NCI-H1105 (cell line): ENCODE measurements at places on chromosomes 6 and 20.

DNA sequence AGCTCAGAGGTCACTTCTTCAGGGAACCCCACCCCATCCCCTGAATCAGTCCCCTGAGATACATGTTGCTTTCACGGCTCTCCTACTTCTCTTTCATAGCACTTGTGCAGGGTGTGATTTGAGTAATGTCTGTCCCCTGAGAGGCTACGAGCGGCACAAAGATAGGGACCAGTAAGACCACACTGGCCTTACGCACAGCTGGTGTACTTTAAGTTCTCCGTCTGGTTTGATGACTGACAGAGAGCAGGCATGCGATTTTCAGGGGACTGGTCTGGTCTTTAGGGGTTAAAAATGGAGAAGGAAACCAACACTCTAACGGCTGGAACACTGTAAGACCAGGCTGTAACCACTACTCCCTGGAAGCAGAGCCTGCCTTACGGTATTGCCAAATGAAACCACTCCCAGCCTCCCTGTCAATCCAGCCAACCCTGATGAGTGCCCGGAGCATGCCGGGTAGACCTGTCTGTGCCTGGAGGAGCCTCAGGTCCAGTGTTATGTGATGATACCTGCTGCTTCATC lies 47.1 kb downstream of the ELMO2 start:
- no peak for DNase-seq

DNA sequence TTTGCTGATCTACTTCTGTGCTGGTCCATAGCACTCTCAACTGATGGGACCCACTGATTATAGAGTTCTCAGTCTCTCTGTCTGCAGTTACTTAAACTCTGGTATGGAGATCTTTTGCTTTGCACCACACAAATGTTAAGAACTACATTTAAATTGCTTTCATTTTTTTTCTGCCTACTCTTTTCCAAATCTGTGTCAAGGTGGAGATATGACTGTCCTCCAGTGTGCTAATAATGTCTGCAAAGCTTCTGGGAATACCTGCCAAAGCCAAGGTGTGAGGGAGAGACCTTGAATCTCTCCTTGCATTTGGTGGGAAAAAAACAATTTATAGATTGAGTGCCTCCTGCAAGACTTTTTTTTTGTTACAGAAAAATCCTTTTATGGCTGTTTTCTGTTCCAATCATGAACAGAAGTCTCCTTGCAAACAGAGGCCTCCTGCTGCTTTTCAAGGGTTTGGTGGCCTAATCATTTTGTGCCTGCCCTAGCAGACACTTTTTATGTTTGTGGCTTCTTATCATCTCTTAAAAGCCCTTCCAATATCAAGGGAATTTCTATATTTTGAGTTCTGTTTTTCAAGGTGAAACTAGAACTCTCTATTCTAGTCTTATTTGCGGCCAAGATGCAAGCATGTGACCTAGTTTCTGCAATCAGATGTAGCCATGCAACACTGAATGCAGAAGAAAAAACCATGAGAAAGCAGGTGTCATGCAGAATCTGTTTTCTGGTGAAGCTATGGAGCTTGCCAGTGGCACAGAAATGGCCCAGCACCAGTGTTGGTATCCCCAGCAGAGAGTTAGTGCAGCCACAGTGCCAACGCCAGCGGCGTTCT lies 23.2 kb upstream of the AKIRIN2 start:
- DNase-seq = no peak

DNA sequence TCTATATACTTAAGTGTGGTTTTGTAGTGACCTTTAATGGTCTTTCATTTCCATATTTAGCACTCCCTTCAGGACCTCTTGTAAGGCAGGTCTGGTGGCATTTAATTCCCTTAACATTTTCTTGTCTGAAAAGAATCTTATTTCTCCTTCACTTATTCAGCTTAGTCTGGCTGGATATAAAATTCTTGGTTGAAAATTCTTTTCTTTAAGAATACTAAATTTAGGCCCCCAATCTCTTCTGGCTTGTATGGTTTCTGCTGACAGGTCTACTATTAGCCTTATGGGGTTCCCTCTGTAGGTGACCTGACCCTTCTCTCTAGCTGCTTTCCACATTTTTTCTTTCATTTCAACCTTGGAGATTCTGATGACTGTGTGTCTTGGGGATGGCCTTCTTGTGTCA lies 236.9 kb downstream of the THBS2 start:
- DNase-seq = no peak

- no peak for DNase-seq
These were observed 190.7 kb downstream of the CDH4 start for GRCh38 chr20:61442718-61443117.

DNA sequence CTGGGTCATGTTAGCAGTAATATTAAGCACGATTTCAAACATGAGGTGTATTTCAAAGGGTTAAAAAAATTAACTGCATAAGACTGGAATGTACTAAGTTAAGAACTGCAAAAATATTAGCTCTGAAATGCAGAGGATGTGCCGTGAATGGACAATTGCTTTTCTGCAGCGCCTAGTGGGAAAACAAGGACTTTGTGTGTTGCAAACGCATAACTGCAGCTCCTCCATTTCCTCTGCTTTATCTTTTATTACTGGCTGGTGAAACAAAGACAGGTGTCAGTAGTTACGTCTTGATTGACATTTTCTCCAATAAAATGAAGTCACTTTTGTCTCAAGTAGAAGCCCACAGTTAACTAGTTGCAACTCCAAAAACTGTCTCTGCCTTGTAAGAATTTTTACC lies 1.7 kb downstream of the PDE7B start:
- DNase-seq = no peak

GRCh38 chr6:82363428-82364086 lies at the start of gene TPBG:
Gene TPBG, plus strand, starts transcription at chr6:82363817. Its CDS starts 1,145 bp downstream, at chr6:82364962.
- peak; percentile 64 for DNase-seq

DNA sequence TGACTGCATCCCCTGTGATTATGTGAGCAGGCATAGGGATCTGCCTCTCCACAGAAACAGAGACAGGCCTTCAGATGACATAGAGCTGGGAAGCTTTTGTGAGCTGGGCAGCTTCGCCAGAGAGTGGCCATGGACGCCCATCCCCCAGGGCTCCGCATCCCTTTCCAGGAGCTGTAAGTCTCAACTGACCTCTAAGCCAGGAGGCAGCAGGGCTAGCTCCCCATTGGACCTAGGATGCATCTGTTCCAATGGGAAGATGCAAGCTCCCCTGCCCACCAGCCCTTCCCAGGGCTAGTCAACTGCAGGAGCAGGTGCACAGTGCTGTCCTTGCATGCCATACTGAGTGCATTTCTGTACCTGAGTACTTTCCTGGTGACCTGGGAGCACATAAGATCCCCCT lies 663.6 kb downstream of the RNF144B start:
- no peak for DNase-seq

DNA sequence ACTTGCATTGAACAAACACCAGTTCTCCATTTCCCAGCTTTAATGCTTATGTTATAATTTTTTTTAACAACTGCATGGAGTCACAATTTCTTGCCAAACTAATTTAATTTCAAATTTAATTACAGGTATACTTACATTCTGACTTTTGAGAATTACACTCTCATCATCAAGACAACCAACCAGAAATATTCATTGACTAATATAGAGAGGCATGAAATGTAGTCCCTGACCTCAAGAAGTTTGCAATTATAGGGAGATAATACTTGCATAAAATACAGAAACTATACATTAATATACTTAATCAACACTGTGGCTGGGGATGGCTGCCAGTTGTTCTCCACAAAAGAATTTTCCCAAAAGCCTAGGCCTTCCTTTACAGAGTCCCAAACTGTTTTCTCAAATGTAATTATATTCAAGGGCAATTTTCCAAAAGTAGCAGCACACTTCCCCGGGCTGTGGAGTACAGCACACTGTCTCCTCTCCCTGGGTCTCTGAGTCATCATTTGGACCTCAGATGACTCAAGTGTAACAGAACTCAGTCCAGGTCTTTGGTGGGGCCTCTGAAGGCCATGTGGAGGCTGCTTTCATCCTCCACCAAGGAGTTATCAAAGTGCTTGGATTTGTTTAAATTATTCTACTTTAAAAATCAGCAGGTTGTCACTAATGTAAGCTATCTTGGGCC lies 114.1 kb downstream of the KIF16B start:
- no peak for DNase-seq

- DNase-seq = no peak
These were observed 56.2 kb downstream of the BMP7 start for GRCh38 chr20:57210054-57210910.

GRCh38 chr20:50819349-50819748 lies 24.5 kb downstream of the BCAS4 start:
- no peak for DNase-seq

GRCh38 chr6:144737998-144738397 lies 452.9 kb downstream of the UTRN start:
- peak; percentile 84 for DNase-seq

DNA sequence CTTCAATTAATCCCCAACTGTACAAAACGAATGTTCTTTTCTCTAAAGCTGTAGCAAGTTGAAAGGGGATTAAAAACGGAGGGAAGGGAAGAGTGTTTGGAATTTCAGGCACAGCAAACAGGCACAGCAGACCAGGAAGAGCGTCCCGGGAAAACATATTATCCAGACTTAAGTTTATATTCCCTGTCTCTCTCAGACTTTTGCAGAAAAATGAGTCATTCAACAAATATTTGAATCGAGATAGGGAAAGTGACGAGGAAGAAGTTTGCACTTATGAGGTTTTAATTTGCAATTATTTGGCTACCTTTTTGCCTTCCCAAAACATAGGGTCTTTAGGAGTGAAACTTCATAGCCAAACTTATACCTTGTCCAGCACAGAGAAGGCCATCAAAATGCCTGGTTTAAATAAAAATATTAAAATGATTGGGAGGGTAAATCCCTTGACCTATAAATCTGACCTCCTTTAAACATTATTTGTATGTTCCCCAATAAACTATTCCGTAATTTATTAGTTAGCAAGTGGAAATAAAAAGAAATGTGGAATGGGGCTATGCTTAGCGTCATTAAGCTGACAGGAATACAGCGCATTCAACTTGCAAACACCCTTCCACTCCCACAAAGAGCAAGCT lies 16.0 kb downstream of the HFE start:
- no peak for DNase-seq

DNA sequence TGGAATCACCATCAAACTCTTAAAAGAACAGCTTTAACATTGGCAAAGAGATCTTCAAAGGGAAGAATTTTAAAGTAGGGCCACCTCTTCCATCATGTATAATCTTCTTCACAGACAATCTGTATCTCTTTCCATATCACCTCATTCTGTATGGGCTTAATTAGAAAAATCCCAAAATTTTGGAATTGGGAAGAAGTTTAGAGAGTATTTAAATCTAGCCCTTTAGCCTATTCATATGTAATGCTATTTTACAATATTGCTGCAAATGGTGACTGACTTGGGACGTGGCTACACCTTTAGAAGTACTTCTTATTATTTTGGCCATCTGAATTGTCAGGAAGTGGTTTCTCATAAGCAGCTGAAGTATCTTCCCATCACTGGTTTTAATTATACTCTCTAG lies 474.3 kb downstream of the RFPL4B start:
- DNase-seq = no peak

DNA sequence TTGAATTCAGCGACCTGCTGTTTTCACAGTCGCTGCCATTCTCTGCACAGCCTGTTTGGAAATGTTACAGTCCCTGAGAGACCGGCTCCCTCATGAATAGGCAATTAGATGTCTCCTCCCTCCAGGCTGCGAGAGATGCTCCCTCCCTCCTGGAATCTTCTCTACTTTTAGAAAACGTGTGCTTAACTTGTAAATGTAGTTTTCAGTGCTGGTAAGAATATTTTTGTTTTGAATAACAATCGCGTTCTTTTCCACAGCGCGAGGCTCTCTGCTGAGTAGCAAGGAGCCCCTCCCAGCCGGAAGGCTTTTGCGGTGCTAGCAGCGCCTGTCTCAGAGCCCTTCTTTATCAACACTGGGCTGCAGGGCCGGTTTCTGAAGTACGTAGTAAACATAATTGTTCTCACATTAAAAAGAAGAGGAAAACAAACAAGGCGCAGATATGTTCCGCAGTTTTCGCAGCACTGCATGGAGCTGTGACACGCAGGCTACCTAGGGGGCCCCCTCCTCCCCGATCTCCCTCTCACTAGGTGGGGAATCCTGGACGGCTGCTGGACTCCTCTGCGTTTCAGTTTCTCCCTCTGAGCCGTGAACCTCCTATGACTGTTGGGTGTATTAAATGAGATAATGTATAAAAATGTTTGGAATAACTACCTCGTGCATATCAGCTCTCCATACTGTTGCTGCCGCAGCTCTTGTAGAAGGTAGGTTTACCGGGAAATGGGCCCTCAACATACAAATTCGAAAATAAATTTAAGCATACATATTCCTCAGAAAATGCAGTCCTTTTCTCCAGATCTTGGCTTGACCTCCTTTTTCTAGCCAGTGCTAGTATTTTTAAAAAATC lies 79.0 kb upstream of the SPACA1 start:
- peak; percentile 79 for DNase-seq

- DNase-seq = no peak
These were observed 3.0 kb downstream of the PRND start for GRCh38 chr20:4724459-4725262.

DNA sequence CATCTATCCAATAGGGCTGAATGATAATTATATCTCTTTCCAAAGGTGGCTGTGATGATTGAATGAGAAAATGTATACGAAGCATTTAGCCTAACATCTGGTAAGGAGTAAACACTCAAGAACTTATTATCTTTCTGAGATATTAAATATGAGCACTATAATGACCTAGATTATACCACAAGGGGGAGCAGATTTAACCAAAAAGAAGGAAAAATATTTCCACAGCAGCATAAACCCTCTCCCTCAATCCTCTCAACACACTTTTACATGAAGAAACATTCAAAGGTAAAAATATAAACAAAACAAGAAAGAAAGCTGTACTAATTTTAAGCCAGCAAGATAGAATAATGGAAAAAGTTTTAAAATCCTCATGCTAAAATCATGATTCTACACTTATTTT lies 68.4 kb downstream of the SHPRH start:
- no peak for DNase-seq

- DNase-seq = no peak
These were observed 28.9 kb downstream of the CLIC5 start for GRCh38 chr6:45986746-45987274.

DNA sequence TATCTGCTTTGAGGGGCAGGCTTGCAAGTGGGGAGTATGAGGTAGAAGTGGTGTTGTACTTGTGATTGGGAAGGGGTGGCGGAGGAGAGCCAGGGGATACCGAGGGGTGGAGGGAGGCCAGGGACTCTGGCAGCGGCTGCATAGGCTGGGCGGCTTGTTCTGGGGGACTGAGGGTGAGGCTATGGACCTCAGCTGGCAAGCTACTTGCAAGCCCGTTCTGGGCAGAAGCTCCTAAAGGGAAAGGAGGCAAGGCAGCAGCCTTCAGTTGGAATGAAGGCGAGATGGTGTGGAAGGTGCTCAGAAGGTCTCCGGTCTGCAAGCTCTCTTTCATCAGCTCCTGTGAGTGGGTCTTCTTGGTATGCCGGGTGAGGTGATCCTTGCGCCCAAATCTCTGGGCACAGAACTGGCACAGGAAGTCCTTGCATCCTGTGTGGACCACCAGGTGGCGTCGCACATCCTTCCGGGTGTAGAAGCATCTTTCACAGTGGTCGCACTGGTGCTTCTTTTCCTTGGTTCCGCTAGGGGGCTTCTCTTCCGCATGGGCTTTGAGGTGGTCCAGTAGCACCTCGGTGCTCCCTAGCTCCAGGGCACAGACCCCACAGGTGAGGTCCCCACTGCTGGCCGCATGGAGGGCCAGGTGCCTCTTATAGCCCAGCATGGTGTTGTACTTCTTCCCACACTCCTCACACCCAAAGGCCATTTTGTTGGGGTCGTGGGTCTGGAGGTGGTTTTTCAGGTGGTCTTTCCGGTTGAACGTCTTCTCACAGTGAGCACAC lies 66.0 kb downstream of the PLAGL1 start:
- peak; percentile 63 for DNase-seq

- DNase-seq = no peak
These were observed 33.8 kb downstream of the PLEKHG1 start for GRCh38 chr6:150633486-150633834.
